ENCODE measurements at places on chromosomes 3 and 15. TPM values are rescaled to one million over a fixed set of nuclear protein-coding genes. Genes with fewer than 3 reads are reported as not detected.

Gene PLOD2
- 12.7 TPM for total RNA-seq

DNA sequence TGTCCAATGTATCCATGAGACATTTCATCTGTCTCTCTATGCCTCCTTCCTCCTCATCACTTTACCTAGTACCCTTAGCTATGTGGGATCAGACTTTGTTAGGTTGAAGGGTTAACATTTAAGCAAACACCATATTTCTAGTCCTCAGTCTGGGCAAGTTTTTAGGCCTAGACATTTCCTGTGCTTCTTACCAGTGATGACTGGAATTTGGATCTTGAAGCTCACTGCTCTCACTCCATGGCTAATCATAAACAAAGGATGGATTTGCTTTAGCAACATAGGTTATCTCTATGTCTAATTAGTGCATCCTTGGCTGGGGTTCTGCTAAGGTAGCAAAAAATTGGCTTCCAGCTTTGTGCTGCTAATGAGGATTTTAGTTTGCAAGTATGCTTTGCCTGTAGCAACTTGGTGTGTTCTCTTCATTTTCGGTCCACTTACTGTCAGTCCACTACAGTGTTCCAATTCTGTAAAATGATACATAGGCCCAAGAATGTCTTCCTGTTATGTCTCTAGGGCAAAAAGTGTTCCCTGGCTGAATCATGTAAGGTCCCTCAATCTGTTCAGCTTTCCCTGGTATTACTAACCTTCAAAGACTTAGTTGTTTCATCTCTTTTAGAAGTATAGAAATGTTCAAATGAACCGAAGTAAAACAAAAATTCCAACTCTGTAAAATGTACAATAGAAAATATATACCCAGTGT, 615.4 kb downstream of the CADM2 start:
- H3K4me3 ChIP-seq, result no peak overlapping the region
- H3K27me3 ChIP-seq, result no peaks in the 10 kb centered on the region
- peaks cover 10% of the 10 kb centered on the region for H3K4me1 ChIP-seq

GRCh38 chr15:101039461-101039860, 120.3 kb downstream of the LRRK1 start:
- no peak overlapping the region for H3K27ac ChIP-seq
- no peak overlapping the region for H3K4me3 ChIP-seq
- H3K4me1 ChIP-seq, result no peaks in the 10 kb centered on the region
- DNase-seq, result no peak

Gene AGBL1
- 0.05 TPM for total RNA-seq

DNA sequence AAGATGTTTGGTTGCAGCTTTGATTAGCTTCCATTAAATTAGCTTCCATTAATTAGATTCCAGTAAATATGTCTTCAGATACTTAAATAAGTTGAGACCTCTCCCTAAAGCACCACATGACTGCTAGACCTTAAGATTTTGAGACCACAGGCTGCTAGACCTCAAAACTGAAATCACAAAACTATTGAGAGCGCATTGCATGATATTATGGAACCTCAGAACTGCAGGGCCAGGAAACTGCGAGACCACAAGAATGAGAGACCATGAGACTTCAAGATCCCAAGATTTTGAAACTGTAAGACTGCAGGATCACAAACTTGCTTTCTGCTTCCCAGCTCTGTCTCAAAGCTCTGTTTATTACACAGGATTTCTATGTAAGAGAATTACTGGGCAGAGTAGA, 87.4 kb downstream of the TRIM42 start:
- no peaks in the 10 kb centered on the region for H3K36me3 ChIP-seq
- no peak for DNase-seq
- no peak overlapping the region for H3K27ac ChIP-seq
- no peaks in the 10 kb centered on the region for H3K4me1 ChIP-seq
- H3K27me3 ChIP-seq, result peaks cover 4% of the 10 kb centered on the region

Gene PDZRN3
- total RNA-seq, result 12.2 TPM

Gene RASL12
- 1.5 TPM for total RNA-seq

Gene STAG1
- 47.0 TPM for total RNA-seq

Gene MCTP2
- total RNA-seq, result 0.35 TPM
